HCT116 (cell line): ENCODE measurements at places on chromosomes 2 and 18.

GRCh38 chr2:178363252-178363651 is 87.7 kb downstream of the PRKRA start:
- DNase-seq = no peak

DNA sequence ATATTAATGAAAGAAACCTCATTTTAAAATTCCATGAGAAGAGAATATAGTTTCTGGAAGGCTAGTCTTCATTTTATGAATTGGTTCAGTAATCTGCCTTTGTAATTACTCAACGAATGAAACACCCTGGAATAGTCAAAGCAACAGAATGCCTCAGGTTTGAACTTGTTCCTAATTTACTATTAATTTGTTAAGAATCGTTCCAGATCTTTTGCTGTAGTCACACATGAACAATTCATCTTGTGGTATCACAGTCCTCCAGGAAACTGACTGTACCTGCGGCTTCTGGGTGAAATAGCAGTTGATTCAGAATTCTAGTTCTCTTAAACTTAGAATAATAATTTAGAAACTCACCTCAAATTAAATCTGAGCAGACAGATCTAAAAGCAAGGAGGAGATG is 282.7 kb upstream of the MAP2 start:
- DNase-seq = no peak

- DNase-seq = no peak
Observed at GRCh38 chr2:36988008-36988407, 21.7 kb upstream of the STRN start.

- DNase-seq = no peak
Observed at GRCh38 chr2:205682971-205683501, 735 bp downstream of the NRP2 start.

DNA sequence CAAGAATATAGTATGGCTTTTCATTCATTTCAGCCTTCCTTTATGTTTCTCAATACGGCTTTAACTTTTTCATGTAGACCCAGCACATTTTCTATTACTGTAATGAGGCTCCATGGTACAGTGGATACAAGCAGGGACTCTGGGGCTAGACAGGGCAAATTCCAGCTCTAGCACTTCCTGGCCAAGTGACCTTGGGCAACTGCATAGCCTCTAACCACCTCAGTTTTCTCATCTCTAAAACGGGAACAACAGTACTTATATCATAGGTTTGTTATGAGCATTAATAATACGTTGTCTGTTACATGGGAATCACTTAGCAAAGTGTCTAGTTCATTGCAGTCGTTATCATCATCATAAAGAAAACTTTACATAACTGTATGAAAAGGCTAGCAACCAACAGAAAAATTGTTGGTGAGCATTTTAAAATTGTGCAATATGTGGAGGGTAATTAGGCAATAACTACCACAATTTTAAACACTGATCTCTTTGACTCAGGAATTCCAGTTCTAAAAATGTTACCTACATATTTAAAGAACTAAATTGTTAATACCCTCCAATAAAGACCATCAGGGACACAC is 13.7 kb upstream of the RMDN2 start:
- DNase-seq = no peak

- no peak for DNase-seq
Observed at GRCh38 chr2:167293943-167294775, 405.9 kb downstream of the XIRP2 start.

DNA sequence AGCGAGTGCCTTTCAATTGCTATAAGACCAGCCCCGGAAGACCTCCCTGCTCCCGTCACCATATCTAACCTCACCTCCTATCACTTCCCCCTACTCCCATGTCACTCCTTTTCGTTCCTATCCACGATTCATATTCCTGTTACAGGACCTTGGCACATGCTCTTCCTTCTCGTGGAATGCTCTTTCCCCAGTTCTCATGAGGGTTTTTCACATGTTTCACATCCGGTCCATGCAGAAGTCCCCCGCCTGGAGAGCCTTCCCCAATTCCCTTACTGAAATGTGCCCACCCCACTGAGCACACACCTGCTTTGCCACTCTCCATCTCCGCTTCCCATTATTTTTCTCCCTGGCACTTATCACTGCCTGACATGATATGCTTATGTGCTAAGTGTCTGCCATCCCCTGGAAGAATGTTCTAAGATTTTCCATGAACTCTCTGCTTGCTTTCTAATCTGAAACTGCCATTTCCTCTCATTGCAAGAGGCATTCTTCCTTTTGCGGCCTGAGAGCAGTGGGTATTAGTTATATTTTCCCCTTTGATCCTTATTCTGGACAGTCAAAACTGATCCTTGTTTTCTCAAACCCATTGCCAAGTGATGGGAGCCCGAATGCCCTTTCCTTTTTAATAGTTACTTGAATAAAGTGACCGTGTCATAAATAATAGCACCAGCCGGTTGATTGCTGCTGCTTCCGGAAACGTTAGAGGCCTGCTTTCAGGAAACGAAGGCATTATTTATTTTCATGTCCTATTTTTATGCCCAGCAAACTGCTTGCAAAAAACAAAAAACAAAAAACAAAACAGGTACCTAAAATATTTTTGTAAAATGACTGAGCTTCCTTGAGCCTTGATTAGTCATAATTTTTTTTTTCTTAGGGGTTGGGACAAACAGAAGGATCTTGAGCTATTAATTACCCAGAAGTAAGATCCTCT is 127.9 kb downstream of the ZNF532 start:
- no peak for DNase-seq

- DNase-seq = no peak
Observed at GRCh38 chr2:37471994-37472393, 127.6 kb downstream of the QPCT start.

DNA sequence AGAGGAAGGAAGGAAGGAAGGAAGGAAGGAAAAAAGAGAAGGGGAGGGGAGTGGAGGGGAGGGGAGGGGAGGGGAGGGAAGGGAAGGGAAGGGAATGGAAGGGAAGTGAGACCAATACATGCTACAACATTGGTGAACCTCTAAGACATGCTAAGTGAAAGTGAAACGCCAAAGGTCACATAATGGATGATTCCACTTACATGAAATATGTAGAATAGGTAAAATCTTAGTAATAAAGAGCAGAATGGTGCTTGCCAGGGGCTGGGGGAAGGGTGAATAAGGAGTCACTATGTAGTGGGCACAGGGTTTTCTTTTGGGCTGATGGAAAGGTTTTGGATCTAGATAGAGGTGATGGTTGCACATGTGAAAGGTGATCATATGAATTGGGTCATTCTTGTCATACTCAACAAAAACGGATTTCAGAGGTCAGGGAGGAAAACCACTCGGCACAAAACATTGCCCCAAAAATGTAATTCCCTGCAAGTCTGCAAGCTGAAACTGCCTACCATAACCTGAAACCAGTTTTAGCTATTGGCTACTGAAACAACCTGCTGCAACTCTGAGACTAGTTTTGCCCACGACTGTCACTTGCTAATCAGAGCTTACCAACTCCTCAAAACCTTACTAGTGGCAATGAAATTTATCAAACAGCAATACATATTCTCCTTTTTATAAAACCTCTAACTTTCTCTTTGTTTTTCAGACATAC is 59.2 kb downstream of the CCDC141 start:
- no peak for DNase-seq

GRCh38 chr2:20115374-20115773 is 63.9 kb upstream of the LAPTM4A start:
- no peak for DNase-seq

DNA sequence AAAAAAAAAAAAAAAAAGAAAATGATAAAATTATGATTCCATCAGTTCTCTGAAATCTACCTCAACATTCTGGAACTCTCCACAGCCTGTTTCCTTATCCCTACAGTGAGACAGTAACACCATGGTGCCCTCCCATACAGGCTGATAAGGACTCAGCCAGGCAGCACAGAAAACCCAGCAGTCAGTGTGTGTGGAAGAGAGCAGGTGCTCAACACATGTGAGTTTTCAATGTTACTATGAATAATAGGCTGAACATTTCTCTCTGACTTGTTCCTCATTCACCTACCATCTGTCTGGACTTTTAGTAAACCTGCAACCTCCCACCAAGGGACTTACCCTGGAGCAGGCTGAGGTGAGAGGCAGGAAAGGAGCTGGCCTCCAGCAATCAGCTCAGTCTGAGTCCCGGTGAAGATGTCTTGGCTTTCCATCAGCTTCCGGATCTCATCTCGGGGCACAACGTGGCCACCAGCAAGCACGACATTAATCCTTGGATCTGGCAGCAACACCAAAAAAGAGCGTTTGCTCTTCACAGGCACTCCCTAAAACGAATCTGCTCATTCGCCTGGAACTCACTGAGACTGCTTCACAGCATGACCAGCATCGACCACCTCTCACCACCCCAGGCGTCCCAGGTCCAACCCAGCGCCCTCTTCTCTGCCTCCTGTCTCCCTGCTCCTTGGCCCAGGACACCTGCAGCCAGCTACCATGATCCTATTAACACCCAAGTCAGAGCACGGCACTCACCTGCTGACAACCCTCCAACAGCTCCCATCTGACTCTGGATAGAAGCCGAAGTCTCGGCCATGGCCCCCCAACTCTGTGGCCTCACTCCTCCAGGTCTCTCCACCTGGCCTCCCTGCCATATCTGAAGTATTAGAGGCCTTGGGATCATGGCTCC is 16.5 kb downstream of the PASK start:
- no peak for DNase-seq
